ENCODE measurements at places on chromosomes 11 and 22. TPM values are rescaled to one million over a fixed set of nuclear protein-coding genes. Genes with fewer than 3 reads are reported as not detected.

Gene PLEKHB1
- total RNA-seq: 5.3 TPM

GRCh38 chr11:35118906-35119305 is 20.1 kb upstream of the CD44 start:
- DNase-seq: no peak

DNA sequence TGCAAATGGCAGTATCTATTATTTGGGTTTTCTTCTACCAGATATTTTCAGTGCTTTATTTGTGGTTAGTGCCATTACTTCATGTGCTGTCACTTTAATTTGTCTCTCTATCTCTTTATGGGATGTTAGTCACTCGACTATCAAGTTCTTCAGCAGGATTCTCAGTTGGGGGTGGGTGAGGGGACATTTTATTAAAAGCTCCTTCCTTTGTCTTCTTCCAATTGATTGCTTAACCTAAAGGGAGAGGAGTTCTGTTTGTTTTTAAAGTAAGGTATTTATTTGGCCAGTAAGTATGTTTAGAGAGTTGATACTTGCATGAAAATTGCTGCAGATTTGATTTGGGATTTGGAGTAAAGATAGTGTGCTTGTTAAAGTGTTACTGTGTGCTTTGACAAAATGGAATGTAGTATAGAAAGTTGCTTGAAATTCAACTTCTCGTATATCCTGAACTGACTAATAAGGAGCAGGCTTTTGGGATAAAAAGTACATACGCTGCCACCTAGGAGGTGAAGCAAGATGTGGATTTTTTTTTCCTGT is 10.3 kb downstream of the YAP1 start:
- no peak for DNase-seq

GRCh38 chr11:65376138-65376713 is 6.2 kb downstream of the SLC25A45 start:
- no peak for DNase-seq

DNA sequence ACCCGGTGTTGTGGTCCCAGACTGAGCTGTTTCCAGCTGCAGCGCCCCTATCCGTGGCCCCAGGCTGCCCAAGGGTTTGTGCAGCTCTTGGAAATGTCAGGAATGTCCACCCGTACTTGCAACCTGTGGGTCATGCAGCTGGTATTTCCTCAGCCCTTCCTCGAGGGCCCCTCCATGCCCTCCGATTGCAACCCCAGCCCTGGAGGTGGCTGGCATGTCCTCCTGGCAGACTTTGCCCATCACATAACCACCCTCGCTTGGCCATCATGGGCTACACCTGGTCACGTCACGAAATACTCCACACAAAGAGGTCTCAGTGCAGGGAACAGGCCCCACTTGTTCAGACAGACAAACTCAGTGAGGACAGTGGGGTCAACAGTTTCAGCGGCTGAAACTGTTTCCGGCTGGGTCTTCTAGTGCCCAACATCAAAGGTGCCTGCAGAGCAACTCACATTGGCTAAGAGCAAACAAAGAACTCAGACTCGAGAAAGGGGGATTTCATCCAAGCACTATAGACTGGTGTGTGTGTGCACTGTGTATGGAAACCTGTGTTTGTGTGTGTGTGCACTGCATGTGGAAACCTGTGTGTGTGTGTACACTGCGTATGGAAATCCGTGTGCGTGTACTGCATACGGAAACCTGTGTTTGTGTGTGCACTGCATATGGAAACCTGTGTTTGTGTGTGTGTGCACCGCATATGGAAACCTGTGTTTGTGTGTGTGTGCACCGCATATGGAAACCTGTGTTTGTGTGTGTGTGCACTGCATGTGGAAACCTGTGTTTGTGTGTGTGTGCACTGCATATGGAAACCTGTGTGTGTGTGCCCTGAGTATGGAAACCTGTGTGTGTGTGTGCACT is 72.8 kb upstream of the CCND1 start:
- DNase-seq: no peak

Gene MPEG1
- 2.0 TPM for total RNA-seq

GRCh38 chr22:44625421-44625760 is 76.6 kb upstream of the PRR5 start:
- no peak for DNase-seq
